HT-29 (cell line): ENCODE measurements at places on chromosomes 11 and 22.

- no peak for DNase-seq
Observed at GRCh38 chr22:49262167-49262566, 565.5 kb downstream of the BRD1 start.

DNA sequence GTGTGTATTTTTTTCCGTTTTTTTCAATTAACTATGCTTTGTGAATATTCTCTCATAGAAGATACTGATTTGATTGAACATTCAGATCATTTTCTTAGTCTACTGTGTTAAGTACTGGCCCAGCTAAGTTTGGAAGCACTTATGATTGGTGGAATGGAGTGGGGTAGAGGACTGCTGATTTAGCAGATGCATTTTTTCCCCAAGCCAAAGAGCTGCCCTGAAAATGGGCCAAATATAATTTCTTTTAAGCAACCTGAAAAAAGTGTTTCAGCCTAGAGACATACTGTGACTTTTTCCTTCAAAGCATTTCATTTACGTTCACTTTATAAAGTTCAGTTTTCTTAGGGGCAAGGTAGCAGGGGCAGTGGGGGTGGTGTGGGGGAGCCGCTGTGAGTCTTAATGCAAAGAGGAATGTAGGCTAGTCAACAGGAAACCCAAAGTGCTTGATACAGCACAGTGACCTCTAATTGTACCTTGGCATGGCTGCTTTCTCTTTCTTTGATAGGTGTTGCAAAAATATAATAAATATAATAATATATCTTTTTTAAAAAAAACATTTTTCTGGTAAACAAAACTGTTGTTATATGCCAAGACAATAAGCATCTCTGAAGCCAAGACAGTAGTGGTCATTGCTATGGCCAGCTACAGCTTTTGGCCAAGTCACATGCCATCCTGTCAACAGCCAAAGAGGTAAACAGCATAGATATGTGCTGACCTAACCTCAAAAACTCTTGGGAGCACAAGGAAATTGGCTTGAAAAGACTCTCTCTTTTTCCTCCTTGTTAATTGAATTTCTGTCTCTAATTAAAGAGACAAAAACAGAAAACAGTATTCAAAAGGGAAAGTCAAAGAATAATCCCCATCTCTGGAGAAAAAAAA is 58.8 kb downstream of the LIF start:
- no peak for DNase-seq

DNA sequence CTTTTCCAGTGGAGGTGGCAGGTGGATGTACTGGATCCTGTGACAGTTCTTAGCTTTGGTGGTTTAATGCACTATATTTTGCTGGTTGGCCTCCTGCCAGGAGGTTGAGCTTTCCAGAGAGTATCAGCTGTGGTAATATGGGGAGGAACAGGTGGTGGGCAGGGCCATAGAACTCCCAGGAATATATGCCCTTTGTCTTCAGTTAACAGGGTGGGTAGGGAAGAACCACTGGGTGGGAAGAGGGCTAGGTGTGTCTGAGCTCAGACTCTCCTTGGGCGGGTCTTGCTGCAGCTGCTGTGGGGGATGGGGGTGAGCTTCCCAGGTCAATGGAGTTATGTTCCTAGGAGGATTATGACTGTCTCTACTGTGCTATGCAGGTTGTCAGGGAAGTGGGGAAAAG is 203.8 kb downstream of the DLG2 start:
- DNase-seq: peak; percentile 79

GRCh38 chr22:25395915-25396314 is 168.6 kb upstream of the GRK3 start:
- DNase-seq: no peak

DNA sequence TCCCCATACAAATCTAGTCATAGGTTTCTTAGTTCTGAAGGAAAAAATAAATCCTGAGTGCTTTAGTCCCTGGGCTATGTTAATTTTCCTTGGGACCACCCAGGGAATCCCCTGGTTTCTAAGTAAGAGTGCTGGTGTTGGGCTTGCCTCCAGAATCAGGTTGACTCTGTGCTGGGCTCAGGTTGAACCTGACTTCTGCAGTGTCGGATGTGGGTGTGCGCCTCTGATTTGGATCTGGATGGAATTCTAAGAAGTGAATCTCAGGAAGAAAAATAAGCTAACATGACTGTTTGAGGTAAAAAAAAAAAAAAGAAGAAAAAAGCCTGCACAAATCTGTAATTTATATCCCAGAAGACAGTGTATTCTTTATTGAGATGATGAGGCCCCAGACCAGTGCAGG is 29.0 kb upstream of the NELL1 start:
- no peak for DNase-seq

DNA sequence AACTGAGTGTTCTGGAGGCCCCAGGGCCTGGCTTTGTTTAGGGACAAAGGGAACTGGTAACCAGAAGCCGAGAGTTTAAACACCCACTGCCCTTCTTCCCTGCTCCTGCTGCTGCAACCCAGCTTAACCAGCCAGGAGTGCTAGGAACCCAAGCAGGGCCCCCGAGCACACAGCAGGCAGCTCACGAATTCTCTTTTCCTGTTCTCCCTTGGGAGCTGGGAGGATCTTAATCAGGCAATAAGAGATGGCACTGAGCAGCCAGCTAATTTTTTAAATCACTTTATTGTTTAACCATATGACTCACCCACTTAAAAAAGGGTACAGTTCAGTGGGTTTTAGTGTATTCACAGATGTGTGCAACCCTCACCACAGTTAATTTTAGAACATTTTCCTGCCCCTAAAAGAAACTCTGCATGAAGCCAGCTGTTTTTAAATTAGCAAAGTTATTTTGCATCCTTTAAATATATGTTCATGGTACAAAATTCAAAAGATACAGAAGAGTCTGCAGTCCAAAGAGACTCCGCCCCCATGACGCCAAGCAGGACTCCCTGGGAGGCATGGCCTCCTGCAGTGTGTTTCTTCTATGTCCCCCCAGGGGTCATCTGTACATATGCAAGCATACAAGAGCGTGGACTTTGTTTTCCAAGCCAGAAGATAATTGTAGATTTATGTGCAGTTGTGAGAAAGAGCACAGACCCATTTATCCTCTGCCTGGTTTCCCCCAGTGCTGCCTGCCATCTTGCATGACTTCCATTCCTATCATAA is 18.9 kb upstream of the PPP6R3 start:
- no peak for DNase-seq

- DNase-seq: no peak
Observed at GRCh38 chr11:85717429-85717828, 31.4 kb upstream of the CCDC89 start.

DNA sequence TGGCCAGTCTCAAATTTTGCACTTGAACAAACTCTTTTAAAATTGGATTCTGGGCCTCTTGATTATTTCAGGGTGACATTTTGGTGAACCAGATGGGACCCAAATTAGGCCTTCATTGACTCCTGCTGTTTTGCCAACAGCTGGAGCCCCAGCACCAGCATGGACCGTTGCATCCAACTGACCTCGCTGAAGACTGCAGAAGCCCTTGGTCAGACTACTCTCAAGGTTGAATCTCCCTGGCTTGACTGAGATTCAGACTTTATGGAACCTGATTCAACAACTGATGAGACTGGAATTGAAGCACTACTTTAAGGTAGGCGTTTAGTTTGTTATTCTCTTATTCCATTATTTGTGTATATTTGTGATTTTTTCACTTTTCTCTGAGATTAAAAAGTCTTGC is 41.7 kb downstream of the NARS2 start:
- DNase-seq: no peak

GRCh38 chr11:62217191-62217748 is 8.8 kb downstream of the SCGB2A1 start:
- peak; percentile 53 for DNase-seq

GRCh38 chr11:85774256-85775101 is 36.5 kb downstream of the SYTL2 start:
- peak; percentile 81 for DNase-seq

GRCh38 chr11:44862558-44863101 is 88.1 kb downstream of the TP53I11 start:
- DNase-seq: no peak

GRCh38 chr11:8250434-8250833 is 13.2 kb downstream of the LMO1 start:
- no peak for DNase-seq

DNA sequence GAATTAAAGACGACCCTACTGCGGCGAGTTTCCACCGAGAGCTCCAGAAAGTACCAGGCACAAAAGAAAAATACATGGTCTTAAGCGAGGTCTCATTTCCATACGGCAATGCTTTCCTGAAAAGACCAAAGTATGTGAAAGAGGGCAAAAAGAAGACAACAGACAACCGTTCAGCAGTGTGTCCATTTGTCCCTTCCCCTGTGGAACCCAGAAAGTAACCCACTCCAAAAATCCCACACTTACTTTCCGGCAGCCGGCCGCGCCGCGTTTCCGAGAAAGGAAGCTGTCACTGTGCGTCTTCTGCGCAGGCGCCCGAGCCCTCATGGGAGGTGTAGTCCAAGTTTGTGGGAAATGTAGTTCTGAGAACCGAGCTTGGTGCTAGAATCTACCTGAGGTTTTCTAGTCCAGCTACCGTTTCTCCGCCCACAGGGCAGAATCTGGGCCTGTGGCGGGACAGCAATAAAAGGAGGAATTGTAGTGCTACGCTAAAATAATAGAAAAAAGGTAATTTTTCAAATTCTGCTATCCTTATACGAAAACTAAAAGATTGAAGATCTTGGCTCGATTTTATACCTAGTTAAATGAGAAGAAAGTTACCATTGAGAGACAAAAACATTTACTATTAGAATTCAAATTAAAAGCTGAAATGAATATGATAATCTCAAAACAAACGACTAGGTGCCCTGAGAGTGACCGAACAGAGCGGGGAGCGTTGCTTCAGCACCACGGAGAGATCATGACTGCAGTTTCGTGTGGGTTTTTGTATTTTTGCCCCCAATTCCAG is at the start of gene PUS3:
Gene PUS3, minus strand, starts transcription at position 280 of the 784 bp plus-strand sequence. CDS start 6,922 bp downstream, outside the sequence.
- peak; percentile 91 for DNase-seq

DNA sequence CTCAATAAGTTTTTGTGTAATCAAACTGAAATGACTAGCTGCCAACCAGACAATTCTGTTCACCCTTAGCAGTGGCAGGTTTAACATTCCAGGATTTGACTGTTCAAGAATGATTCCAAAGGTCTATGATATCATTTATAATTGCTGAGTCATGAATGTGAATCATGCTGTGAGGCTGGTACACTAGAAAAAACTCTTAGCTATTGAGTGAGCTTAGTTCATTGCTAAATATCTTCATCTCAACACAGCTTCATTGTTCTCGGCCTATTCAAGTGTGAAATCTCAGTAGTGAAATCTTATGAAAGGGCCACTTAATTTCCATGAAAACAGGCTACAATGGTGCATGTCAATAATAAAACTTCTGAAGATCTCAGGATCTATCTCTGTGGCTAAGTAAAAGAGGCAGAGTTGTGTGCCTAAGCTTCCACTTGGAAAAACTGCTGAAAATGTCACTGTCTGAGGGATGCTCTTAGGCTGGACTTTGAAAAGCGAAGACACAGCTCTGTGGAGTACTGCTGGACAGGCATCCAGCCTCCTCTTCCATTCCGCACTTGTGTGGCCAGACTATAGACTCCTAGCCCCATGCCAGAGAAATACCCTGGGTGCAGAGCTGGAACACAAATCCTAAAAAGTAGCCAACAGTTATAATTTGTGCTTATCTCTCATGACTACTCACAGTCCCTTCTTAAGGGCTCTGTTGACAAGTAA is 12.8 kb downstream of the AQP11 start:
- peak; percentile 58 for DNase-seq

GRCh38 chr11:8785457-8785856 is 102.9 kb downstream of the RPL27A start:
- no peak for DNase-seq

GRCh38 chr11:63705526-63705925 is 24.2 kb downstream of the RTN3 start:
- DNase-seq: no peak

DNA sequence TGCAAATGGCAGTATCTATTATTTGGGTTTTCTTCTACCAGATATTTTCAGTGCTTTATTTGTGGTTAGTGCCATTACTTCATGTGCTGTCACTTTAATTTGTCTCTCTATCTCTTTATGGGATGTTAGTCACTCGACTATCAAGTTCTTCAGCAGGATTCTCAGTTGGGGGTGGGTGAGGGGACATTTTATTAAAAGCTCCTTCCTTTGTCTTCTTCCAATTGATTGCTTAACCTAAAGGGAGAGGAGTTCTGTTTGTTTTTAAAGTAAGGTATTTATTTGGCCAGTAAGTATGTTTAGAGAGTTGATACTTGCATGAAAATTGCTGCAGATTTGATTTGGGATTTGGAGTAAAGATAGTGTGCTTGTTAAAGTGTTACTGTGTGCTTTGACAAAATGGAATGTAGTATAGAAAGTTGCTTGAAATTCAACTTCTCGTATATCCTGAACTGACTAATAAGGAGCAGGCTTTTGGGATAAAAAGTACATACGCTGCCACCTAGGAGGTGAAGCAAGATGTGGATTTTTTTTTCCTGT is 10.3 kb downstream of the YAP1 start:
- DNase-seq: peak; percentile 34

GRCh38 chr11:114762408-114762807 is 84.1 kb downstream of the NXPE2 start:
- DNase-seq: peak; percentile 75

DNA sequence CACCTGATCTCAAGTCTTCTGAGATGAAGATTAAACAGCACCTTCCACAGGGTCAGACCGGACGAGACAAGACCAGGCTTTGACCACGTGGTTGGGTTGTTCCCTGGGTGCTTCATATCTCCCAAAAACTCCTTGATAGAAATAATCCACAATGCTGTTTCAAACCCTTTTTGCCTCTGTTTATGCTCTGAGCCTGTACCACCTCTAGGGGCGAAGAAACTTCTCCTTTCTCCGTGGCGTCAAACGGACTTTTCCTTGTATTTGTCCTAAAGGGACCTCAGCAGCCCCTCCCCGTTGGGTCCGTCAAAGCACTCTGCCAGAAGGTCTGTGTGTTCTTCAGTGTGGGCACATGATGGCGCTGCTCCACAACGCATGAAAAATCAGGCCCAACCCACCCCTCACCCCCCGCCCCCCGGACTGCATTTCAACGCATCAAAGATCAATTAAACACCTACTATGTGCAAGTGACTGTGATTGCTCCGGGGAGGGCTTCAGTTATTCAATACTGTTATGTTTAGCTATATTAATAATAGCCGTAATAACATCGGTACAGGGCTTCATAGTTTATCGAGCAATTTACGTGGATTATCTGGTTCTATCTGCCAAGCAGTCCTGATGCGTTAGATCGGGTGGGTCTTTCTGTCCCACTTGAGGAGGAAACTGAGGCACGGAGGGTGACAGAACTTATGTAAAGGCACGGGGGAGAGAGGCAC is 17.3 kb upstream of the EIF3D start:
- DNase-seq: peak; percentile 36

GRCh38 chr22:38103641-38104040 is 6.8 kb downstream of the BAIAP2L2 start:
- no peak for DNase-seq

DNA sequence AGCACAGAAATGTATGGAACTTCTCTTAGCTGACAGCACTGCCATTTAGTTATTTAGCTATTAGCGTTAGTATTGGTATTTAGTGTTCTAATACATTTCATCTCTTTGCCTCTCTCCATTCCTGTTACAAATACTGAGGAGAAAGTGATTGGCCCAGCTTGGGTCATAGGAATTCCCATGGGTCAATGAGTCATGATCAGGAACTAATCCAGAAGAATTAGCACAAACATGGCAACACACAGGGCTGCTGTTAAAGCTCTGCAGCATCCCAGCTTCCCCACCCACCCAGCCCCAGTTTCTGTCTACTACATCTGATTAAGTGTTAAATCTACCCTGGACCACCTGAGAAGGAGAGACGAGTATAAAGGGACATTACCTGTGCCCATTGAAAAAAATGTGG is 36.1 kb downstream of the PDGFD start:
- no peak for DNase-seq
